ENCODE measurements at places on chromosomes 16 and 17.

GRCh38 chr16:29316761-29317183, 89.7 kb downstream of the NPIPB11 start:
- no peak for DNase-seq

GRCh38 chr17:50103252-50103651, 8.1 kb downstream of the PDK2 start:
- no peak for DNase-seq

DNA sequence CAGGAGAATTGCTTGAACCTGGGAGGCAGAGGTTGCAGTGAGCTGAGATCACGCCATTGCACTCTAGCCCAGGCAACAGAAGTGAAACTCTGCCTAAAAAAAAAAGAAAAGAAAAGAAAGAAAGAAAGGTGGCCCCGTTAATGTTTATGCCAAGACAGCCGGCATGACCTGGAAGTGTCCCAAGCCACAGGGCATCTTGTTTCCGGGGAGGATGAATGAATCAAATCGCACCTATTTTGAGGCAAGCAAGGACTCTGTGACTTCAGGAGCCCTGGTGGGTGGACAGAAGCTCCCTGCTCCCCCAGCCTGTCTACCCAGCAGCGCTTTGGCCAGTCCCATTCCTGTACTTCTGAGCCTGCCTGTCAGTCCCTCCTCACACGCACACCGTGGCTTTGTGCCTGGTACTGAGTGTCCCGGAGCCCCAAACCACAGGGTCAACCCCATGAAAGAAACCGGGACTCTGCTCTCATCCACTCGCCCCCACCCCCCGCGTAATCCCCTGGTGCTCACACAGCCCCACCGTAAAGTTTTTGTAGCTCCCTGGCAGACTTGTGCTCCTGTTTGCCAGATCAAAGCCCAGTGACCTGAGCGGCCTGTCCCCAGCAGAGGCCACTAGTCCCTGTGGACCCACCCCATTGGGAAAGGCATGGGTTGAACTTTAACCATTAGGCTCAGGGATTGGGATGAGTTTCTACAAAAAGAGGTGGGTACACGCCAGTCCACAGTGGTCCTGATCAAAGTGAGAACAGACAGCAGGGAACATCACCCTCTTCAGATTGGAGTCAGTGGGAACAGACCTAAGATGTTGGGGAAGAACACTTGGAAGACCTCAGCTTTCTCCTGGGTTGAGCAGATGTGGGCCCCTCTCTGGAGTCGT, 19.3 kb downstream of the CD2BP2 start:
- DNase-seq, result no peak

DNA sequence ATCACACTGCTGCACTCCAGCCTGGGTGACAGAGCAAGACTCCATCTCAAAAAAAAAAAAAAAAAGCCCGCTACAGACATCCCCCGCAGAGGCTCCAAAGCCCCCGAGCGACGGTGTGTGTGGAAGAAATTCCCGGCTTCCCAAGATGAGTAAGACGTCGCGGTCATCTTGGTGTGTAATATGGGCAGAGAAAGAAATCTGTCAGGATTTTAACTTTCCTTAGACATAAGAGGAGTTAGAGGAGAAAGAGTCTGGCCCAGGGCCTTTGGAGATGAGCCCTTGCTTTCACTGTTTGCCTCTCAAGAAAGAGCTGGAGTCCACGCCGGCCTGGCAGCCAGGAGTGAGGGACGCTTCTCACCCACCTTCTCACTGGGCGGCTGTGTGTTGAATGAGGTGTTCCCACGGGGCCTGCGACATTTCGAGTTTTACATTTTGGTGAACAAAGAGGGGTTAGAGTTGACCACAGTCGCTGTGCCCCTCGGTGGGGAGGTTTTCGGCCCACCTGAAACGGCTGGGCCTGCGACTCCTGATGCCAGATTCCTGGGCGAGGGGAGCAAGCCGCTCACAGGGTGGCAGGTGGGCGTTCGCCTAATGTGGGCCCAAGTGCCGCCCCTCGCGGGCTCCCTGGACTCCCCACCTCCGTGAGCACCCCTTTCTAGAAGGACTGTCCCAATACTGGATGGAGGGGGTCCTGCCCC, 17.9 kb downstream of the C1QTNF1 start:
- DNase-seq, result no peak

GRCh38 chr16:50833929-50834328, 92.0 kb downstream of the CYLD start:
- DNase-seq, result no peak

DNA sequence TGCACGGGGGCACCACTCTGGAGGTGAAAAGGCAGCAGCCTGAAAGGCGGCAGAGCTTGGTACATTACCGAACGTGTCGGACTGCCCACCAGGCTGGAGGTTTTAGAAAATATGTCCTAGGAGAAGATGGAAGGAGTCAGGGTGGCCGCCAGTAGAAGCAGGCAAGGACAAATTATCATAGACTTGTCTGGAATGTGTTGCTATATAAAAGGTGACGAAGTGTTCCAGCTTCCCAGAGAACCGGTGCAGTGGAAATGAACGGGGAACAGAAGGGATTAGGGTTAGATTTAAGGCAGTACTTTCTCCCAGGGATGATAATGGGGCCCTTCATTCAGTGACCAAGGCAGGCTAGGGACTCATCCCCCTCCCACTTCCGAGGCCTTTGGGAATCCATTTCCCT, 27.4 kb downstream of the PIPOX start:
- DNase-seq, result no peak

- peak; percentile 24 for DNase-seq
These were observed 118.3 kb downstream of the PARN start for GRCh38 chr16:14511800-14512135.

GRCh38 chr16:85041219-85042166, 13.9 kb downstream of the KIAA0513 start:
- no peak for DNase-seq

GRCh38 chr17:40557531-40558299, 7.6 kb downstream of the CCR7 start:
- DNase-seq, result no peak

DNA sequence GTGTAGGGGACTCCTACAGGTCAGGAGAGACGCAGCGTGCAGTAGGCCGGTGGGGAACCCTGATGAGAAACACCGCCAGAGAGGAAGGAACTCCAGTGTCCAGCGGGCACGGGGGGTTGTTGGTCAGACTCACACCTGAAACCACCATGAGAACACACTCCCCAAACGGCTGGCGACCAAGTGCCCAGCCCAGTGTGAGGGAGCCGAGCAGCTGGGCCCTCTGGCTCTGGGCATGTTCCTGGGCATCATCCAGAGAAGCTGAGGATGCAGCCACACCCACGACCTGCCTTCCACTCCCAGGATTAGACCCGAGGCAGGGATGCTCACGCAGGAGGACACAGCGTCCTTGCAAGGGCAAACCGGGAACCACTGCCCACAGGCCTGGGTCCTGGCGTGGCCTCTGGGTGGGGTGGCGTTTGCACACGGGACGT, 108.3 kb upstream of the ZNF750 start:
- DNase-seq, result no peak

DNA sequence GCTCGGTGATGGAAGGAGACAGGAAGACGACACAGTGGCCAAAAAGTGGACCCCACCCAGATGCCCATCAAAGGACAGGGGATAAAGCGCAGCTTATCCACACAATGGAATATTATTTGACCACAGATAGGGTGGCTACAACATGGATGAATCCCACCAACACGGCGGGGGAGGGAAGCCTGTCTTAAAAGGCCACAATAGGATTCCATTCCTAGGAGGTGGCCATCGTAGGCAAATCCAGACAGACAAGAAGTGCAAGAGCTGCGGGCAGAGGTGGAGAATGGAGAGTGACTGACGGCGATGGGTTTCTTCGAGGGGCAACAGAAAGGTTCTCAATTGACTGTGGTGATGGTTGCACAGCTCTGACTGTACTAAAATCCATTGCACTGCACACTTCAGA, 16.0 kb downstream of the SLC38A8 start:
- no peak for DNase-seq

GRCh38 chr16:74501484-74502478, 80.5 kb upstream of the CLEC18B start:
- no peak for DNase-seq

- DNase-seq, result no peak
These were observed 7.8 kb downstream of the CLCN7 start for GRCh38 chr16:1466968-1467521.

- no peak for DNase-seq
These were observed 165.6 kb upstream of the KCNJ16 start for GRCh38 chr17:69909389-69909788.

DNA sequence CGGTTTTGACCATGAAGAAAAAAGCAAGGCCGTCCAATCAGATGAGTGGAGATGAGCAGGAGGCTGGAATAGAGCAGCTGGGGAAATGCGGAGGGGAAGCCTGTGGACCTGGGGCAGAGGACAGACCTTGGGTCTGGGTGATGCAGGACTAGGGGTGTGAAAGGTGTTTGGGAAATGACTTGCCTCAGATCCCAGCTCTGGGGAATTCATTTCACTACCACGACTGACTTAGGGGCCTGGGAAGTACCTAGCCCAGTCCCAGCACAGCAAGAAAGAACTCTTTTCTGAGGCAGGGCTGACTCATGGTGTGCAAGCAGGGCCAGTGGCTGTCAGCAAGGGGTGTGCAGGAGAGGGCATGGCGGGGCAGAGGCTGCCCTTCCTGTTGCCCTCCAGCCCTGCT, 14.8 kb downstream of the DNAI2 start:
- DNase-seq, result no peak

DNA sequence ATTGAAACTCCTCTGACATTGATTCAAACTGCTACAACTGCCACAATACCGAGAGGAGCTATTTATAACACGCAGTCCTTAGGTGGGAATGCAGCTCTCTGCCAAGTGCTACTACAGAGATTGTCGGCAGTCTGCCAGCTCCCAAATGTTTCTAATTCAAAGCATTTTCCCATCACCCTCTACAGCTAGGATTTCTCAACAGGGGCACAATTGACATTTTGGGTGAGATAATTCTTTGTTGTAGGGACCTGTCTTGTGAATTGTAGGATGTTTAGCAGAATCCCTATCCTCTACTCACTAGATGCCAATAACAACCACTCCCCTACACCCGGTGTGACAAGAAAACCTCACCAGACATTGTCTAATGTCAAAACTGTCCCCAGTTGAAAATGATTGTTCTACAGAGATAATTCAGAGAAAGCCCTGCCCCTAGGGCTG, 7.8 kb upstream of the N4BP1 start:
- DNase-seq, result peak; percentile 61

GRCh38 chr16:51150165-51150887, 744 bp downstream of the SALL1 start:
- DNase-seq, result no peak

- DNase-seq, result no peak
These were observed 9.7 kb downstream of the TMC6 start for GRCh38 chr17:78118801-78119241.

GRCh38 chr17:49959183-49959935, 9.6 kb upstream of the DLX4 start:
- no peak for DNase-seq

DNA sequence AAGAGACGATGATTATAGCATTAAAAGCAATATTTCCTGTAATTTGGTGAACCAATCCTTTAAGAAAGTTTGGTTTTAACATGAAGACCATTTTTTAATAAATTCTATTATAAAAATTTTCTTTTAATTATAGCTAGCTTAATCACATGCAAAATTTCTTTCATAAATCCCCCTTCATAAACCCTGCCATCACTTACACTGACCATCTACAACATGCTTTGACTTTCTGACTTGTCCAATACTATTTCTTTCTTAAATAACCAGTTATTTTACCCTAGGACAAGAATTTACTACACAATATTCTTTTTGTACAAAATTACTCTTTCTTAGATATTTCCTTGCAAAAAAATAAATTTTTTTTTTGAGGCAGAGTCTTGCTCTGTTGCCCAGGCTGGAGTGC, 1334.8 kb downstream of the CDH11 start:
- no peak for DNase-seq

DNA sequence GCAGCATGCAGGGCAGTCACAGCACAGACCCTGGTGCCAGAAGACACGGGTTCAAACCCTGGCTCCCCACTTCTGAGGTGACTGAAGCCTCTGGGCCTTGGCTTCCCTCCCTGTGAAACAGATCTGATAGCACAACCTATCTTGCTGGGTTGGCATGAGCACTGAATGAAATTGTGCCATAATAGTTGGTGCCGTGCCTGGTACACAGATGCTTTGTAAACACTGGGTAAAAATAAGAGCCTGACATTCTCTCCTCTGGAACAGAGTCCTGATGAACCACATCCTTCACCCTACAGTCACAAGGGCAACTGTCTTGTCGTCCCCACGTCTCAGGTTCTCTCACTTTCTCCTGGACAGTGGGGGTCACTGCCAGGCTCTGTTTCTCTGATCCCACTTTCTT, 35.7 kb downstream of the NOS2 start:
- no peak for DNase-seq

GRCh38 chr17:78818932-78819331, 21.7 kb downstream of the USP36 start:
- no peak for DNase-seq

DNA sequence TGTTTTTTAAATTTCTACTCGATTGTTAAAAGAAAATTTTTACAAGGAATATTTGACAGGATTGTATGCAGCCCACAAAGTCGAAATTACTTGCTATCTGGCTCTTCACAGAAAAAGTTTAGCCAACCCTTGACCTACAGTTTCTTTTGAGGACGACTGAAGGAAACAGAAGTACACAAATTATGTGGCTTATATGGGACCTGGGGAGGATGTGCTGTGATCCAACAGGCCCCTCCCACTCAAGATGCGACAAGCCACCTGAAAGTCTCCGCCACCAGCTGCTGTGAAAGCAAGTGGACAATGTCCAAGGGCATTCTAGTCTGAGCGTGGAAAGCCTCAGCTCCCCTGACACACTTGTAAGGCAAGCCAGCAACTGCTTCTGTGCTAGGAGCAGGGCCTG, 42.4 kb upstream of the SLC25A19 start:
- no peak for DNase-seq

GRCh38 chr16:84686707-84687298, 13.0 kb upstream of the USP10 start:
- DNase-seq, result no peak

DNA sequence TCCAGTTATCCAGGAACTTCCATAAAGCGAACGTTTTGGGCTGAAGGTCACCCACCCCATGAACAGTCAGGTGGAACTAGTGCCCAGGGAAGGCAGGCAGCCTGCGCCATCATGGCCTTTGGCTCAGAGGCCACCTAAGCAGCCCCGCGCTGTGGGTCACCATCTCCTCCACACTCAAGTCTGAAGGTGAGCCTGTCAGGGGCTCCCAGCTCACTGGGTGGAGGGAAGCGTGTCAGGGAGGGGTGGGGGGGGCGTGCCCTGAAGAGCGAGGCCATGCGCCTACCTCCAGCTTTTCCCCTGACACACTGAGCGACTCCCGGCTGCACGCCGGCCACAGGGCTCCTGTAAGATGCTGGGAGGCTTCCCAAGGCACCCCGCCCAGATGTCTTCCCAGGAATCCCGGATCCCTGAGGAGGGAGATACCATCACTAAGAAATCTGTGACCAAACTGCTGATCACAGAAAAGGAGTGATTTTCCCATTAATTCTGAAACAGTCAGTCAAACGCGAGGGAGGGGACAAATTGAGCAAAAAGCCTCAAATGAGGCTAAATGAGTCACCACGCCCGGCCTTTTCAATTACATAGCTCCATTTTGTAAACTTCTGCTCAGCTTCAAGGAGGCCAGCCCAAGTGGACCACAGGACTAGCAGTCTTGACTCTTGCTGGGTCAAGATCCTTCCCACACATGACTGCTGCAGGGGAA, 26.5 kb upstream of the SLC25A19 start:
- DNase-seq, result peak; percentile 57
